ENCODE measurements at places on chromosomes 13 and 19.
A peak's percentile ranks its signal among the peaks of the same experiment; 100 is the strongest.

GRCh38 chr19:2056837-2057192 lies 5.8 kb upstream of the MKNK2 start:
- DNase-seq = no peak

GRCh38 chr13:24087605-24088225 lies 72.8 kb upstream of the SPATA13 start:
- DNase-seq = no peak

DNA sequence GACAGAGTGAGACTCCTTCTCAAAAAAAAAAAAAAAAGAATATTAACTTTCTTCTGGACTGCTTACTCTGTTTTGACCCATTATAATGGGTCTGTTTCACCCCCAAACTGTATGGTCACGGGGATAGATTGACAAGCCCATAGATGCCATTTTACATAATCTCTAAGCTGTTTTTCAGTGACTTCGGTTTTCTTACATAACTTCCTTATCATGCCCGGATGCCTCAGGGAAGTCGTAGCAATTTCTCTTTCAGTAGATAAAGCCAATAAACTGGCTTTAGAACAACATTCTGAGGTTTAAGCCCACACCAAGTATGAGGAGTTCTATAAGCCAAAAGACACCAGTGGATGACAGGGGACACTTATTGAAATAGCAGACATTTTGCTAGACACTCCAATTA lies 5.9 kb upstream of the ZNF254 start:
- DNase-seq = no peak

GRCh38 chr13:73231471-73231870 lies 172.7 kb downstream of the KLF5 start:
- no peak for DNase-seq

- DNase-seq = peak; percentile 56
Observed at GRCh38 chr13:49649244-49649962, 21.1 kb downstream of the ARL11 start.

- no peak for DNase-seq
Observed at GRCh38 chr19:43416951-43417623, 2.4 kb downstream of the TEX101 start.

DNA sequence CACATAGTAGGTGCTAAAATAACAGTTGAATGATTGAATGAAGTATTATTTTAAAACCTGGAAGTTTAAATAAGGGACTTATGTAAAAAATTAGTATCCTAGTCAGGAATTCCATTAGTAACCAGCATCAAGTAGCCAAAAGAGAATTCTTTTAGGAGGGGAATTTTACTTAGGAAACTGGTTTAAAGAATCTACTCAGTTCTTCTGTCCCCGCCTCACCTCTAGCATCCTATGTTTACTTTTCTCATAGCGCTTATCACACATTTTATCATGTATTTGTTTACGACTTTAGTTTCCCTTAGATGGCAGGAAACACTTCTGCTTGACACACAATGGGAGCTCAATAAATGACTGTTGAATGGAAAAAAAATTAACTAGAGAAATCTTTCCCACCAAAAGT lies 229.0 kb downstream of the KLF5 start:
- no peak for DNase-seq

DNA sequence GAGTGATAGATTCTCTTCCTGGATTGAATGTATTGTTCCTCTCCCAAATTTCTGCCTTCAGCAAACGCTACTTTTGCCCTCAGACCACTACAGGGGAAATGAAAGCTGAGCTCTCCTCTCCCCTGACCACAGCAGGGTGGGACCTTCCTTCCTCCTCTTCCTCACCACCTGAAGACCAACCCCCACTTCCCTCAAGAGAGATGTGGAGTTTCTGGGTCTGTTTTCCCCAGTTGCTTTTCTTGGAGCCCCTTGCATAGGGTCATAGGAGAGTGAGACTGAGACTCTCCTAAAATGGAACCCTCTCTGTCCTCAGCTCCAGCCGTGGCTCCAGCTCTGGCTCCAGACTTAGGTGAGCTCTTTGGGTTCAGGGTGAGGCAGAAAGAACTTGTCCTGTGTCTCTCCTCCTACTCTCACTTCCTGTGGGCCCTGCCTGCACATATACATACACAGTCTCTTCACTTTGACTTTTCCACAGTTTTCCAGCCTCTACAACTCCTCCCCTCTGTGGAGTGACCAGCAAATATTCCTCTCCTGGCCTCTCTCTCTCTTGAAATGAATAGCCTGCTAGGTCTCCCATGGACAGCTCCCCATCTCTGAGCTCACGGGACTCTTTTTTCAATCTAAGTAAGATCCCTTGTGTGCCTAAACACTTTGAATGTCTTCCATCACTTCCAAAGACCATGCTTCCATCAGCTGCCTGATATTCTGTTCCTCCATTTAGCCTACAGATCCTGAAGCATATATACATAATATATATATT lies 19.2 kb upstream of the ZNF175 start:
- no peak for DNase-seq

Measured in SW 1271 (cell line).